ENCODE measurements at places on chromosomes 2 and 18.

DNA sequence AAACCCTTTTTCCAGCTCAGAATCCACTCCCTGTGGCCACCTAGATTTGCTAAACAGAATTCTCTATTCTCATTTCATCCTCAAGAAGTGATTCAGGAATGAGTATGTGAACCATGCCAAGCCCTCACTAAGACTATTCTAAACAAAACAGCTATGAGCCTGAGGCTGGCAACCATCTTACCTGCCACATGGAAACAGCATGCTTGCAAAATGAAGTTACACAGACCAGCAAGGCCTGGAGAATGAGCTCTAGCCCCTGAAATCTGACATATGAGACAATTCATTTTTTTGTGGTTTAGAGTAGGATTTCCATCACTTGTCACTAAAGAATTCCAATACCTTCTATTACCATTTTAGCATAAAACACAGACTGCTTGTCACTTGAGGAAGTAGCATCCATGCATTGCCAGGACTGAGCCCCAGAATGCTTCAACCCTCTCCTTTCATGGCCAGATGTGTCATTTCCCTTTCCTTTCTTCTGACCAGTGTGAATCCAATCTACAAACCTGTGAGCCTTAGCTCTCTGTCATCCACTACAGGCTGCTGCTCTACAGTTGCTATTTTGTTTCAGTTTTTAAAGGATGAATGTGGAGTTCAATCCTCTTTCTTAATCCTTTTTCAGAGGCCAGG, 744.3 kb upstream of the ACVR2A start:
- DNase-seq: peak; percentile 61

DNA sequence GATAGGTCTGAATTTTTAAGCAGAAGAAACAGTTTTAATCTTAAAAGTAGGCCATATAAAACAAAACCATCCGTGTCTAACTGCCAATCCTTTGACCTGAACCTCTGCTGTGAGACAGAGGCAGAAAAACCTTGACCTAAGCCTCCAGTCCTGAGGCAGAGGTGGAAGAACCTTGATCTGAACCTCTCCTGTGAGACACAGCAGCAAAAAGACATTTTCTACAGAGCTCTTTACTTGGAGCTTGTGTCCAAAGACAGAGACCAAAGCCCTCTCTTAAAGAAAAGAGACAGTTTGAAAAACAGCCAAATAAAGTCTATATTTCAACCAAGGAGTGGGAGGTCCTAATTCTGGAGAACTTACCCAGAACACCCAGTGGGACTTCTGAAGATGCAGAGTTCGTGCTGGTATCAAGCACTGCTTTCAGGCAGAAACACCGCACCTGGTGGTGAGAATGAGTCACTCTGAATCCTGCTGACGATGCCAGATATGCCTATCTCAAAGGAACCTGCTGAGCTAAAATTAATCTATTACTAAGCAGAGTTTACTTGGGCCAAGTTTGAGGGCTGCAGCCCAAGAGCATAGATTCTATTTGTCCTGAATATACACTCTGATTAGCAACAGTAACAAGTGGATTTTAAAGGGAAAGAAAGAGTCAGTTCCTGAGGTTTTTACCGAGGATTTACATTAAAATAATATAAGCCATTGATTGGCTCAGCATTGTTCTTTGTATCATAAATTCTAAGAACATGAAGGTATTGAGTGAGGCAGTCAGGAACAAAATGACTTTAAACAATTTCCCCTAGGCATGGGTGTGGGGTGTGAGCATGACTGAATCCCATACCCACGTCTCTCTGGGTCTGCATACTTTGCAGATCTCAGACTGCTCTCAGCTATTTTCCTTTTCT, 806.4 kb downstream of the TRIB2 start:
- DNase-seq: no peak

DNA sequence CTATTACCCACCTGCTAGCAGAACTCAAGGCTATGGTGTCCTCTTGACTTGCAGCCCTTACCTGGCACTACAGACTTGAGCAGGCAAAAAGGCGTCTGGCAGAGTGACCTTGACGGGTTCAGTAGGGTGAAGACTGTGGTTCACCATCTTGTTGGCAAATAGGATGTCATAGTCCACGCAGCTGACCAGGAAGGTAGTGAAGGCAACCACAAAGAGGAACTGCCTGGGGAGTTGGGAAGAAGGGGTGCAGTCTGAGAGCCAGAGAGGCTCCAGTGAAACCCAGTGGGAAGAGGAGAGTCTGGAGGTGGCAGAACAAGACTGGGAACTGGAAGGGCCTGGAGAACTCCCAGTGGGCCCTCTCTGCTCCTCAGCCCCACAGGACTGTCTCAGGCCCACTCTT, 4.1 kb downstream of the ATG9A start:
- DNase-seq: no peak

DNA sequence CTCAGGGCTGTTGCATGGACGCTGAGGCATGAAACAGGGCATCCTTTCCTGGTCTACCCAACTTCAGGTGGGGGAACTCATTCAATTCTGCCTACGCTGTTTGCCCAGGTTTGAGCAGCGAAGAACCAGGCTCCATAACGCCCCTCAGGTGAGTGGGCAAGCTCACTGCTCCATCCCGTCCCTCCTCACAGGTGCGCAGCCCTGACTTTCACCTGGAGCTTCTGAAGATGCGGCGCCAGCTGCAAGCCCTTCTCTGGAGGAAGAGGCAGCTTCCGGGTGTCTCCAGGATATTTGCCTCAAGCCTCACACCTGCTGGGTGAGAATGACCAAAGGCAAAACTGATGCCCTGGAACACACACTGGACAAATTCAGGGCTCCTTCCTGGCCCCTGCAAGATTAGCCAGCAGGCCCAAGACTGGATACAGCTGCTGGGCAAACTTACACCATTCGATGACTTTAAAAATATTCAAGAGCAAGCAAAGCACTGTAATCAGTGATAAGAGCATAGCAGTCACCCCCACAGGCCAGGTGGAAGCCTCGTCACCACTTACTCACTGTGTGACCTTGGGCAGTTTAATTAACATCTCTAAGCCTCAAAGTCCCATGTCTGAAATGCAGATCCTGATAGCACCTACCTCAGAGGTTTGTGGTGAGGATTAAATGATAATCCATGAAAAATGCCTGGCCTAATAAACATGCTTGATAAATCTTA, 97.7 kb downstream of the GYPC start:
- no peak for DNase-seq

DNA sequence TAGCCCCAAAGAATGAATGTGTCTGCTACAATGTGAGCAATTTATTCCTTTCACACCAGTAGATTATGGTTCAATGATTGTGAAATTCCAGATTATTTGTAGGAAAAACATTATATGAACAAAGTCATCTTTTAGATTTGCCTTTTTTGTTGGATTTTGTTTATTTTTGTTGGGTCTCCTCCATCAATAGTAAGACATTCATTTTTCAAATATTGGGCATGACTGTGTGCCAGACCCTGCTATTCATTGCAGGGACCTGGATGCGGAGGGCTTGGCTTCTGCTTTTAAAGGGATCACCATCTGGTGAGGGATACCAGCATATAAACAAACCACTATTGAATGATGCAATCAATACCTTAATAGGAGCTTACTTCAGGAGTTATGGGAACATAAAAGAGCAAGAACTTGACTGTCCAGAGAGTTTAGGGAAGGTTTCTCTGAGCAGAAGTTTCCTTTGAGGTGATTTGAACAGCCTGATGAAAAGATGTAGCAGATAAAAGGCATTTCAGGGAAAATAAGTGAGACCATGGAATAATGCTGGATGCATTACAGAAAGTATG, 486.7 kb downstream of the EPHA4 start:
- DNase-seq: peak; percentile 56

GRCh38 chr2:20744366-20745335, 77.7 kb downstream of the GDF7 start:
- DNase-seq: no peak

DNA sequence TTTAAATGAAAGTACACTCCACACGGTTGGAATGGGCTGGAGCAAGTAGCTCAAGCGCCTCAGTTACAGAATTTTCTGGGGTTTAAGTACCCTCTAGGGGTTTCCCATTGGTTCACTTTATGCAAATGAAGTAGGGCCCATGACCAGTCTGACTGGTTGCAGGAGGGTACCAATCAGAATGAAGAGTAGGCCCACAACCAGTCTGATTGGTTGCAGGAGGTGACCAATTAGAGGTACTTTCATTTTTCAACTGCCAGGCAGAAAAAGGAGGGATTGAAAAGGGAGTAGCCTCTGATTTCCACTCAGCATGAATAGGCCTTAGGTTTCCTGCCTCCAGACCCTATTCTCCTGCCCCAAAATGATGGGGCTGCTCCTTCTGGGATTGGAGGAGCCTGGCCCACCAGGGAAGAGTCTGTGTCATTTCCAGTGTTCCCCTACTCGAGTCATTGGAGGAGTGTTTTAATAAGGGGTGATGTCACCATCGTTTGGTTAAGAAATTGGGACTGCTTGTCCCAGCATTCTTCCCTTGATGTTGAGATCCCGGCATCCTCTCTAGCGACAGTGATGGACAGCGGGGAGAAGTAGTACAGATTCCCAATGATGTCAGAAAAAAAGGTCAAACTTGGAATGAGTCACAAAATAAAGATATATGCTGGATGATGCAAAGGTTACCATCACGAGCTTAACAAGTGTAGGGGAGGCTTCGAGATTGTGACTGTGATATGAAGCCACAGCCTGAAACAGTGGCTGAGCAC, 210.4 kb downstream of the SH3BP4 start:
- no peak for DNase-seq

- DNase-seq: no peak
Observed at GRCh38 chr2:2222931-2223330, 108.1 kb downstream of the MYT1L start.

DNA sequence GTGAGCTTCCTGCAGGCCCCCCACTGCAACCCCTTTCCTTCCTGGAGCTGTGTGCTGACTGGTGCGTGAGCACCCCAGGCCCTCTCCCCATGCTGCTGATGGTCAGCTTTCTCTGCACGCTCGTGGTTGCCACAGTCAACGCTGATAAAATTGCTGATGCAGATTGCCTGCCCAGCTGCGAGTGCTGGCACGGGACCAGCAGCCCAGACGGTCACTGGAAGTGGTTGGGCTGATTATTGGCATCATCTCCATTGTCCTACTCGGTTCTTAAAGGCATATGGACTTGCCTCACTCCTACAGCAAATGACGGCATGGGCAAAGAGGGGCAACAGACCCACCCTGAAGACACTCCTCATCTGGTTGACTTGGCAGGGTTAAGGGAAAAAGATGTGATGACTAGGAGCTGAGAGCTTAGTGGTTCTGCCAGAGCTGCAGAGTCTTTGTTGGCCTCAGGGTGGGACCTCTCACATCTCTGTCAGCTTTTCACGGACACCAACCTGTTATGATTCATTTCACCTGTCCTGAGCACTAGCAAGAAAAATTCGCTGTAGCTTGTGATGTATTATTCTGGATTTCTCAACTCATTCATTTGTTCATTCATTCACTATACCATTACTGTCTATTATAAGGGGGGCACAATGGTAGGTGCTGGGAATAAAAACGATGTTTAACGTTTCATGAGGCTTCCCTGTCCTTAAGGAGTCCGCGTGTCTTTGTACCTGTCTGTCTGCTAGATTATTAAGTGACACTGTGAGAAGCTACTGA, 38.4 kb downstream of the PAX8 start:
- peak; percentile 92 for DNase-seq

GRCh38 chr2:71785516-71785981, 332.2 kb downstream of the DYSF start:
- DNase-seq: no peak

DNA sequence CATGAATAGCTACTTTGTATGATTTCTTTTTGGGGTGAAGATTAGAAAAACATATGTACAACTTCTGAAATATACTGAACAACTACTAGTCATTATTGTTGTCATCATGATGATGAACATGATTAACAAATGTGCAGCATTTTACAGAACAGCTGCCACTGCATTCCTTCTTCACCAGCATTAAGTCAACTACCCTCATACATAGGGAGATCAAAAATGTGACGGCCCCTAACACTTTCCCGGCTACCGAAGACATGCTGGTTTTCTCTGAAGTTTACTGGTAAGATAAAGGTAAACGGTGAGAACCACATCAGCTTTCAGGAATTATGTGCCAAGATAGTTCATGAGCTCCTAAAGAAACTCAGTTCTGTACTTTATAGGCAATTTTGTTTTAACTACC, 121.0 kb upstream of the LRATD1 start:
- DNase-seq: no peak

GRCh38 chr2:36459725-36460137, 104.2 kb downstream of the CRIM1 start:
- DNase-seq: peak; percentile 26

GRCh38 chr2:159737292-159737916, 25.1 kb downstream of the MARCHF7 start:
- peak; percentile 18 for DNase-seq

DNA sequence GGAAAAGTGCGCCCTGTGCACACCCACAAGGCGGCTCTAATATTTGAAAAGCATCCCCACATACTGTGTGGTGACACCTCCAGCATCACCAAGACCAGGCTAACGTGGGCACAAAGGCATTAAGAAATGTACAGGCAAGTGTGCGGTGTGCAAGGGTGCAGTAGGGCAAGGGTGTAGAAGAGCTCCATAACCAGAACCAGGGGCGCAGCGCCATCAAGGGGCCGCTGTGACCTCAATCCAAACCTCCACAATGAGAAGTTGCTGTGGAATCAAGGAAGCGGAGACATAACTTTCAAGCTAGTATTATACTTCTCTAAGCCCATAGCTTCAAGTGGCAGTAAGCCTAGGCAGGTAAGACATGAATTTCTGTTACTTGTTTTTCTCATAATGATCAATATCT, 13.0 kb downstream of the L3MBTL4 start:
- DNase-seq: no peak

- no peak for DNase-seq
Observed at GRCh38 chr2:37790019-37790418, 118.6 kb upstream of the CDC42EP3 start.

- DNase-seq: no peak
Observed at GRCh38 chr2:15993232-15993610, 52.9 kb downstream of the MYCN start.

DNA sequence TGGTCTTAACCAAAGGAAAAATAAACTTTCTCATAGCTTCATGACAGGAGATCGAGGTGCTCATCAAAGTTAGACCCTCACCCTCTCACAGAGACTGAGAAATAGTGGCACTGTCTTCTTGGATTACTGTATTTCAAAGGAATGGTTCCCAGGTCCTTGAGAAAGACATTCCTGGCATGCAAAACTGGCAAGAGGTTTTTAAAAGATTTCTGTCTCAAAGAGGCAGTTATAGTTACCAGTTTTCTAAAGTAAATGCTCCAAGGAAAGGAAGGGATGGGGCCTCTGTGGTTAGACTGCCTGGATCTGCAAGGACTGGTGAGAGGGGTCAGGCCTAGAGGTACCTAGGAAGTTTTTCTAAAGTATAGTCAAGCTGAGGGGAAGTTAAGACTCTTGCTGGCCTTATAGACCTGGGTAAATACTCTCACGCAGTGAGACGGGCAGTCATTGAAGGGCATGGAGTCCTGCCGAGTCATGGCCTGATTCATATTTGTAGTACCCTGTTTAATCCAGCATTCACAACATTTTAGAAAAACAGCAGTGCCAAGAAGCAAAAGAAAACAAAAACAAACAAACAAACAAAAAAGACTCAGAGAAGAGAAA, 226.1 kb downstream of the DOK6 start:
- DNase-seq: no peak

- DNase-seq: no peak
Observed at GRCh38 chr2:189522435-189523151, 58.0 kb downstream of the SLC40A1 start.
